Activated CD8-positive, alpha-beta T cell treated with anti-CD3 and anti-CD28 coated beads, Interleukin-2, amount 10 ng/mL, durations not matched to agents 7 days and 5 days (primary cell): ENCODE measurements at places on chromosomes 5 and 9. TPM values are rescaled to one million over a fixed set of nuclear protein-coding genes. Genes with fewer than 3 reads are reported as not detected.

- DNase-seq, result no peak
Measured at GRCh38 chr5:82309091-82309531, 31.0 kb upstream of the RPS23 start.

DNA sequence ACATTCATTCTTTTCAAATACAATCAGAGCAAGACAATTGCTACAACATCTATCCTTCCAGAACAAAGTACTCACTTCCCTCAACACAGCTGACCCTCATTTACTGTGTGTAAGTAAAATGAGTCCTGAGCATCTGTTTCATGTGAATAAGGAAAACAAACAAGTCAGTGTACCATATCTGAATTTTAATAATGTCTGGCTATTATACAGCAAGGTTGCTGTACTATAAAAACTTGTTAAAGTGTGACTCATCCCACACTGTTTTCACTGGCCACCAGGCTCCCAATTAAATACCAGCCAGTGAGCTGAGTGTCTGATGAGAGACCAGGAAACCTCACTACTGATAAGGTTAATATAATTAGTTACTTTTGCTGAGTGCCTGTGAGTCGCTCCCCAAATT lies 339.8 kb downstream of the AGTPBP1 start:
- DNase-seq, result no peak

DNA sequence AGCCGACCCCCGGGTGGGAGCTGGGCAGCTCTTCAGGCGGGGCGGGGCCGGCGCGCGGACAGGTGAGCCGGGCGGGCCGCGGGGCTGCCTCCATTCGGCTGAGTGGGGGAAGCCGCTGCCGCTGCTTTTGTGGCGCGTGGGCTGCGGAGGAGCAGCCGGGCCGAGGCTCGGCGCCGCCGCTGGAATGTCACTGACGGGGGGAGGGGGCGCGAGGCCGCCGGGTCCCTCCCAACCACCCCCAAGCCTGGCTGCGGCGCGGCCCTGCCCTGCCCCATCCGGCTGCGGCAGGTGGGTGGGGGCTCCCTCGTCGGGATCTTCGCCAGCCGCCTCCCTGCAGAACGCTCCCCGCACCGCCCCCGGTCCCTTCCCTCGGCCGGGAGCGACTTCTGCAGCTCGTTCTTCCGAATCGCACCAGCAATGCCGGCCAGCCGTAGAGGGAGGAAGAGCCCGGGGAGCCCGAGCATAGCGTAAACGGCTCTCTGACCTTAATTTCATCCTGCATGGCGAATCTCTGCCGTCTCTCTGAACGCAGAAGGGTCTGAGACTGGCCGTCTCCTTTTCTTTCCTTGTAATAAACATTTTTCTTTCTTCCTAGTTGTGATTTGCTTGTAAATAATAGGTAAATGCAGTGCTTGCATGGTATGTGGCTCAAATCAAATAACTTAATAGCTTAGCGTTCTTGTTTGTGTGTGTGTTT lies 505 bp downstream of the SPTAN1 start:
- DNase-seq, result peak; percentile 55

DNA sequence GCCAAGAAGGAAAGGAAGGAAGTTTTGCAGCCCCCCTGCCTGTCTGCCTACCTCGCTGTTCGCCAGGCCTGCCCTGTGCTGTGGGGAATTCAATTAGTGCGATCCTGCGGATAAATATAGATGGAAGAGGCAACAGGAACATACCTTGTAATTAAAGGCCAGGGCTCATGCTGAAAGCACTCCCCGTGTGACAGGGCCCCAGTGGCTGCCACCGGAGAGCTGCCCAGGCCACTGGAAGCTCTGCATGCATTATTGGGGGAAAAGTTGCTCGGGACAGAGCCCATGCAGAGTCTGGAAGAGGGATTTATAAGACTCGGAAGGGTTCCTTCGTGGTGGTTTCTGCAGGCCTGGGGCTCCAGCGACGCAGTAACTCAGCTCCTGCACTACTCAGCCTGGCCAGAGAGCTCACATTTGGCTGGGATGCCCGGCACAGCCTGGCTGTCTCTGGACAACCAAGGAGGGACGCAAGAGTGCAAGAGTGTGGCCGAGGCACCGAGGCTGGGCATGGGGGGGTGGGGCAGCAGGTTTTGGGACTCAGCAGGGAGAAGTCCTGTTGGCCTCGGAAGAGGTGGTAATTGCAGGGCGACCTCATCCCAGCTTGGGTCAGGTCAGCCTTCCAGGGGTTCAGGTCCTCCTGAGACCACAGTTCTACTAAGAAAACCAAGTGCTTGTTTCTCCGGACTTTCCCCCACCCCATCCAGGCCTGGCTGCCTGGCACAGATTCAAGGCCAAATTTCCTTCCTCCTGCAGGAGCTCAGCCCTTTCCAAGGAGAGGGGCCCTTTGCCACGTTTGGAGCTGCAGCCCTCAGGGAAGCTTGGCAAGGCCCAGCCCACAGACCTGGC lies 68.1 kb upstream of the GGTA1 start:
- DNase-seq, result no peak

DNA sequence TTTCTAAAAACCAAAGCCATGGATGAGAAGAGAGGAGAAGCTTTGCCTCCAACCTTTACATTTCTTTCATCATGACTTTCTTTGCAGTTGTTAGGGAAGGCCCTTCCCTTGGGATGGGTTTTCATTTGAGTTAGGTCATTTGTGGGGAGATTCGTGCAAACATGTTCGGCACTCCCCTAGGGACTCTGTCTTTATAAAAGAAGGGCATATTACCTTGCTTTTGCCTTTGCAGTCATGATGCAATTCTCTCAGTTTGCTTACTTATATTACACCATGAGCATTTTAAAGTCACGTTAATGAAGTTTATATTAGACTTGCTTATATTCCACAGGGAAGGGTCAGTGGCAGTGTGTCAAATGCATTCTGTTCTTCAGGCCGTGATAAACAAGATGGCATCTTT lies 289.3 kb upstream of the WWC1 start:
- DNase-seq, result no peak

DNA sequence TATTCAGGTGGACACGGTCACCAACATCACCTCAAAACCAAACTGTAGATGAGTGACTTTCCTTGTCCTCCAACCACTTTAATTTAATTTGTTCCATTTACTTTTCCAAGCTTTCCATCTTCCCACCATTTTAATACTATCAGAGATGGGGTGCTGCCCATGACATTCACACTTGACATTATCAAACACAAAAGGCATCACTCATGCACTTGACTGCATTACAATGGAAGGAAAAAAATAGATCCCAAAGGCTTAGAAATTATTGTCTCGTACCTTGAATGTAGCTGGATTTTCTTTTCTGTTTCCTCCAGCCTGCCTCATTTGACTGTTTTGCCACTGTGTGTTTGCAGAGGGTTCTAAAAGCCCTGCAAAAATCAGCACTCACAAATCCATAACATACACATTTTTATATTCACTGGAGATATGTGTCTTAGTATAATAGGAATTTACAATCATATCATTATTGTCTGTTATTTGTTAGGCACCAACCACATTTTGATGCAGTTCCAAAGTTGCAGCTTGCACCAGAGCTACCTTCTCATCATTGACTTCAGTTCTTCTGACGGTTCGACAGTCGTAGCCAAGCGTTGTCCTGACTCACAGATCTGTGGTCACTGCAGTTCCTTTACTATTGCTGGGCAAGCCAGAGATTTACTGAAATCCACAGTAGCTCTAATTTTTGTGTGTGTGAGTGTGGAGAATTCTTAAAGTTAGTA lies 712.3 kb upstream of the WWC1 start:
- no peak for DNase-seq

DNA sequence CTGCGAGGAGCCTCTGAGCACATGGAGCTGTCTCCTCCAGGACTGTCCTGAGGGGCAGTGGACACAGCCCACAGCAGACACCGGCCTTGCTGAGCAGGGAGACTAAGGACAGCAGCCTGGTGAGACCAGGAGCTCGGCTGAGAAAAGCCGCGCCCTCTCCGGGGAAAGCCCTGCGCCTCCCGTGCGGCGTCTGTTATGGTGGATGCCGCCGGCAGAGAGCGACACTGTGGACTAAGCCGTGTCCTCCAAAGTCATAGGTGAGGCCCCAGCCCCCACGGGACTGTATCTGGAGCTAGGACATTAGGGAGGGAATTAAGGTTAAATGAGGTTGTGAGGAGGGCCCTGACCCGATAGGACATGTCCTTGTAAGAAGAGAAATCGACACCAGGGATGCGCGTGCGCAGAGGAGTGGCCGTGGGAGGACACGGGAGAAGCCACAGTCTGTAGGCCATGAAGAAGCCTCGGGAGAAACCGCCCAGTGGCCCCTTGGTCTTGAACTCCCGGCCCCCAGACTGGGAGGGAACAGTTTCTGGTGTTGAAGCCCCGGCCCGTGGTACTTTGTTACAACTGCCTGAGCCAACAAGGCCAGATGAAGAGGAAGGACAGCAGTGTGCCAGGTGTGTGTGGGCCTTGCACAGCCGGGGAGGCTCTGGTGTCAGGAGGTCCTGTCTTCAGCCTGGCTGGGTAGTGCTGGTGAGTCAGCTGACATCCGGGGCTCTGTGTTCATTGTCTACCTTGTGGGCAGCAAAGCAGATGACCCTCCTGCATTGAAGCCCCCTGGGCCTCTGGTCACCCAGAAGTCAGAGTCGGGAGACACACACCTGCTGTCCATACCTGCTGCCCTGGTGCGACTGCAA lies 22.1 kb downstream of the MRPL36 start:
- no peak for DNase-seq

GRCh38 chr9:95756101-95756500 lies 119.4 kb upstream of the ERCC6L2 start:
- no peak for DNase-seq

CLIC3 gene
- total RNA-seq, result 3.6 TPM

IPPK gene
- 8.7 TPM for total RNA-seq

DNA sequence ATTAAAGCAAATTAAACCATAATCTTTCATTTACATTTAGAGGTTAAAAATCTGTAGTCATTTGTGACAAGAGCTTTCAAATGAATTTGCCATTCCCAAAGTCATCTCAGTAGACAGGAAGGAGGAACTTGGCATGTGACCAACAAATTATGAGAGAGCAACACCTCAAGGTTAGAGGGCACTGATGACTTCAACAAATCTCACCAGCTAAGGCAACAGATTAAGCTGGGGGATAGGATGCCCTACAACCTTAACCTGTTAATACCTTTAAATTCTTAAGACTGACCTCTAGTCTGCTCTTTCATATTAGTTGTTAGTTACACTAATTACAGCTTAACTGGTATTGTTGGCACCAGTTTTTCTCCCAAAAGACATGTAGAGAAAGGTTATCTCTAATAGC lies 18.4 kb downstream of the POU5F2 start:
- DNase-seq, result no peak

- DNase-seq, result no peak
Measured at GRCh38 chr5:2136728-2137333, 254.1 kb upstream of the IRX4 start.

SAXO1 gene
- total RNA-seq, result 0.10 TPM

PAIP2 gene
- 93.5 TPM for total RNA-seq

DNA sequence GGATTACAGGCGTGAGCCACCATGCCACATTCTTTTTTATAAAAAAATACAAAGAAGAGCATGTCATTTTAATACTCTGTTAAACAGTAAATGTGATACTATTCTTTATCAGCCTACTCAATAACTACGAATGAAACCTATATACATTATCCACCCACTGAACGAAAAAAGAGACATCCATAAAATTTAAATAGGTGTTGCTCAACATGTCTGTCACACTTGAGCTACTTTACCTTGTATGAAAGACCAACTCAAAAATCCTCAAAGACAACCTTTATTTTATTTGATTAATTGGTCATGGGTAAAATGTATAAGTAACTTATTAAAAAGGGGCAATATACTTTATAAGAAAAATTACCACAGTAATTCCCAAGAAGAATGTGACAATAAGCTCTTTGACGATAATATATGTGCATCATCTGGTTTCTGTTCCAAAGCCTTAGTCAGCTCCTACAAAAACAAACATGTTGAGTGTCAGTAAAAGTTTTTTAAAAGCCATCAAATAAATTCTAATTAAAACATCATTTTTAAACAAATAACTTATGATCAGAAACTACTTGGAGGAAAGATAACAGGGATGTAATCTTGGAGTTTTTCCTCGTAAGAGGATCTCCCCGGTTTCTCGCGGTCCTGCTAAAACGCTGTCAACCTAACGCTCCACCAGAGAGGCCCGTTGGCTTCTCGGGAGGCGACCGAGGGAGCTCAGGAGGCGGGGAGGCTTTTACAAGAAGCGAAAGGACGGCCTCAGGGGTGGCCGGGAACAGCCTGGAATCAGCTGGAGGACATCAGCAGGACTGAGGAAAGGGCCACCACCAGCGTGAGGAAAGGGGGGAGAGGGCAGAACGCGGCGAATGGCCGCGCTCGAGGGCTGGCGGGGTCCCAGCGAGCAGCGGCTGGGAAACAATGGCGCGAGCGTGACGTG lies 13.5 kb upstream of the ANKRD18B start:
- peak; percentile 44 for DNase-seq

IL3 gene
- not detected for total RNA-seq

CSF1R gene
- not detected for total RNA-seq

PRRC2B gene
- total RNA-seq, result 216 TPM

- DNase-seq, result no peak
Measured at GRCh38 chr9:134661791-134662142, 20.2 kb downstream of the COL5A1 start.

DYNC2I2 gene
- total RNA-seq, result 68.9 TPM

- DNase-seq, result no peak
Measured at GRCh38 chr5:100777680-100778300, 125.3 kb downstream of the ST8SIA4 start.

SLC25A2 gene
- 0.39 TPM for total RNA-seq

- no peak for DNase-seq
Measured at GRCh38 chr5:103587185-103587748, 24.7 kb upstream of the NUDT12 start.

DNA sequence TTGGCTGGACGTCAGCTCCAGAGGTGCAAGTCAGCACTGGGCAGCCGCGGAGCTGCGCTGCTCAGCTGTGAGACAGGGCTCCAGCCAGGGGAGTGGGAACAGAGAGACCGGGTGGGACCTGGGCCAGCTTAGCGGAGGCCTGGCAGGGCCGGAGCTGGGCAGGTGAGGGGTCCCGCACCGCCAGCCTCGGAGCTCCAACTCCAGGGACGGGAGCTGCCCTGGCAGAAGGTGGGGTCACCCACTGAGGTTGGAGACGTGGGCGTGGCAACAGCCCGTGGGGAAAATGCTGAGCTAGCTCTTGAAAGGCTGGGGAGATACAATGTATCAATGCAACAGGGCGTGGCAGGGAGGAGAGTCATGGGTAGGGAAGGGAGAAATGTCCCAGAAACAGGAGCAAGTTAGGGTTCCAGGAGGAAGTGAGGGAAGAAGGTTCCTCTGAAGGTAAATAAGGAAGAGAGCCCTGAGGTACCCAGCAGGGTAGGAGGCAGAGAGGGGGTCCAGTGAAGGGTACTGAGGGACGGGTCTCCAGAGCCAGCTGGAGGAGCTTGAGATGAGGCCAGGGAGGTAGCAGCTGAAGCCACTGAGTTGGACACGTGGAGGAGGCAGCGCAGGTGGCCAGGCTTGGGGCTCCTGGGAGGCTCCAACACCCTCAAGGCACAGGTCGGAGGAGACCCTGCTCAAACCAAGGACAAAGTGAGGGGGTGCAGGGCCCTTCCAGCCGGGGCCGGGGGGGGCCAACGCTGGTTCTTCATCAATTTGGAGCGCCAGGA lies 736 bp upstream of the NKD2 start:
- DNase-seq, result peak; percentile 16

LRRC8A gene
- 26.1 TPM for total RNA-seq

GAS1 gene
- 0.18 TPM for total RNA-seq

TMEM174 gene
- total RNA-seq, result not detected

SLC1A3 gene
- total RNA-seq, result not detected

GRCh38 chr9:93012963-93013855 lies 45.3 kb upstream of the SUSD3 start:
- DNase-seq, result peak; percentile 18

CMYA5 gene
- total RNA-seq, result 0.40 TPM

- DNase-seq, result no peak
Measured at GRCh38 chr5:31271567-31271966, 78.1 kb downstream of the CDH6 start.

ADAMTS19 gene
- not detected for total RNA-seq

- DNase-seq, result no peak
Measured at GRCh38 chr9:35107297-35108290, 4.7 kb upstream of the STOML2 start.

LCN9 gene
- not detected for total RNA-seq
